ENCODE measurements at places on chromosomes 13 and 19. TPM values are rescaled to one million over a fixed set of nuclear protein-coding genes. Genes with fewer than 3 reads are reported as not detected.

ZNF66 gene
- total RNA-seq = 8.4 TPM

GRCh38 chr13:27667946-27668345 lies 46.3 kb downstream of the POLR1D start:
- H3K4me1 ChIP-seq = no peaks in the 10 kb centered on the region
- no peak overlapping the region for H3K4me3 ChIP-seq
- DNase-seq = no peak

- no peaks in the 10 kb centered on the region for H3K36me3 ChIP-seq
- DNase-seq = no peak
- H3K4me1 ChIP-seq = no peaks in the 10 kb centered on the region
- no peak overlapping the region for H3K27ac ChIP-seq
These were observed 60.7 kb upstream of the RFXAP start for GRCh38 chr13:36758345-36758744.

GIPR gene
- 4.3 TPM for total RNA-seq

GRCh38 chr19:12647490-12648071 lies 19.0 kb downstream of the MAN2B1 start:
- no peaks in the 10 kb centered on the region for H3K27me3 ChIP-seq
- no peaks in the 10 kb centered on the region for H3K4me1 ChIP-seq
- peaks cover 29% of the 10 kb centered on the region for H3K36me3 ChIP-seq
- no peak overlapping the region for H3K4me3 ChIP-seq
- no peak for DNase-seq
